ENCODE measurements at places on chromosomes 1 and 21. TPM values are rescaled to one million over a fixed set of nuclear protein-coding genes. Genes with fewer than 3 reads are reported as not detected.

Gene CR1L
- total RNA-seq: not detected

Gene CD247
- total RNA-seq: 211 TPM

Gene MAB21L3
- total RNA-seq: not detected

Gene LINGO4
- 0.10 TPM for total RNA-seq

Gene LCA5L
- total RNA-seq: 0.07 TPM

Gene GJA4
- total RNA-seq: 0.25 TPM

Gene RBP7
- total RNA-seq: not detected

Gene HMGN1
- 306 TPM for total RNA-seq

Gene GJB5
- not detected for total RNA-seq

Gene SPATA1
- 0.29 TPM for total RNA-seq

Gene GJC2
- total RNA-seq: 1.0 TPM

Gene PROK1
- total RNA-seq: not detected

Gene NEK2
- total RNA-seq: 26.1 TPM

Gene ZBED6
- total RNA-seq: 23.7 TPM

Gene PCAT6
- not detected for total RNA-seq

Gene NENF
- total RNA-seq: 19.7 TPM

Gene FAM163A
- not detected for total RNA-seq

Gene TEX35
- not detected for total RNA-seq

Gene CNN3
- 3.1 TPM for total RNA-seq

Gene BTBD8
- total RNA-seq: 1.4 TPM

Gene ADORA3
- total RNA-seq: 0.37 TPM

Gene MAP10
- 4.5 TPM for total RNA-seq

Gene SPATA46
- not detected for total RNA-seq
